ENCODE measurements at places on chromosomes 5 and 9. TPM values are rescaled to one million over a fixed set of nuclear protein-coding genes. Genes with fewer than 3 reads are reported as not detected.

The MORN5 gene
- total RNA-seq = not detected

The SV2C gene
- total RNA-seq = not detected

The PRDM9 gene
- not detected for total RNA-seq

The KIF12 gene
- total RNA-seq = 2.0 TPM

The IRX1 gene
- total RNA-seq = not detected

The GMCL2 gene
- total RNA-seq = not detected

The CATSPER3 gene
- total RNA-seq = 0.59 TPM

The LIX1 gene
- total RNA-seq = not detected

The SAP30L gene
- total RNA-seq = 25.9 TPM

The TSSK1B gene
- total RNA-seq = not detected

The SAPCD2 gene
- total RNA-seq = 28.6 TPM

The ISL1 gene
- 0.09 TPM for total RNA-seq

The PCDHGC4 gene
- not detected for total RNA-seq

The ROR2 gene
- total RNA-seq = 2.9 TPM
